ENCODE measurements at places on chromosomes 6 and 20.

GRCh38 chr6:154891901-154892300 is 103.2 kb upstream of the TIAM2 start:
- DNase-seq: no peak

- peak; percentile 13 for DNase-seq
Observed at GRCh38 chr6:11575408-11576033, 38.0 kb downstream of the TMEM170B start.

DNA sequence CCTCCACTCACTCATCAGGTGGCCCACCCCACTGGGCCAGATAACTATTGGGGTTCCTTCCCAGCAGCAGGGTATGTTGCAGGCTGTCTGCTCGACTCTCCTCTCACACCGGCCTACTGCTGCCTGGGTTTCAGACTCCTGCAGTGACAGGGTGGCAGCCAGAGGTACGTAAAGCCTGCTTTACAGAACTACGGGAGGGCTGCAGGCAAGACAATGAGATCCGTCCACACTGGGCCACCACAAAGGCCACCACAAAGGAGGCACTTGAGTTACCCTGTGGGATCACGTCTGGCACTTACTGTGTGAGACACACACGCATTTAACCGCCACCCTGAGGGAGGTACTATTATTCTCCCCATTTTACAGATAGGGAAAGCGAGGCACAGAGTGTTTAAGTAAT is 78.5 kb downstream of the NFATC2 start:
- no peak for DNase-seq

- no peak for DNase-seq
Observed at GRCh38 chr20:46035713-46036112, 6.7 kb downstream of the SLC12A5 start.

GRCh38 chr6:111745186-111745585 is 128.1 kb downstream of the FYN start:
- no peak for DNase-seq

- no peak for DNase-seq
Observed at GRCh38 chr6:75204959-75205775, 686 bp downstream of the COL12A1 start.

DNA sequence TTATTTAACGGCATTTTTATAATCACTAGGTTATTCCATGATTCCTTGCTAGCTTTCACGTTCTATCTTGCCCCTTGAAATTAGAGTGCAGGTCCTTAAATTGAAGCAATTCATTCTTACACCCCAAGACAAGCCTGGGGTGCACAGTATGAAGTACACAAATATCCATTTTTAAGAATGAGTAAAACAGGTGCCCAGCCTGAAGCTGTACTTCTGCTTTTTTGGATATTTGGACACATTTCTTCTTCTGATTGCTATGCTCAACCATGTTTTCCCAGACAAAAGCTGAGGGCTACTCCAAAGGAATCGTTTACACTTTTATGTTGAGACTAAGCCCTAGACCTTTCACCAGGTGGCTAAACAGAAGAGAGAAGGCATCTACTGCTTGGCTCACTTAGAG is 7.9 kb upstream of the TAGAP start:
- no peak for DNase-seq

- no peak for DNase-seq
Observed at GRCh38 chr20:58019027-58019849, 209.2 kb downstream of the ANKRD60 start.

All from stimulated activated CD4-positive, alpha-beta T cell treated with anti-CD3 and anti-CD28 coated beads, Interleukin-4, amount 100 ng/mL, for 48 hours (primary cell).